ENCODE measurements at places on chromosomes 4 and X.
A peak's percentile ranks its signal among the peaks of the same experiment; 100 is the strongest.

GRCh38 chrX:23782455-23782854, 518 bp upstream of the SAT1 start:
- DNase-seq: peak; percentile 20

DNA sequence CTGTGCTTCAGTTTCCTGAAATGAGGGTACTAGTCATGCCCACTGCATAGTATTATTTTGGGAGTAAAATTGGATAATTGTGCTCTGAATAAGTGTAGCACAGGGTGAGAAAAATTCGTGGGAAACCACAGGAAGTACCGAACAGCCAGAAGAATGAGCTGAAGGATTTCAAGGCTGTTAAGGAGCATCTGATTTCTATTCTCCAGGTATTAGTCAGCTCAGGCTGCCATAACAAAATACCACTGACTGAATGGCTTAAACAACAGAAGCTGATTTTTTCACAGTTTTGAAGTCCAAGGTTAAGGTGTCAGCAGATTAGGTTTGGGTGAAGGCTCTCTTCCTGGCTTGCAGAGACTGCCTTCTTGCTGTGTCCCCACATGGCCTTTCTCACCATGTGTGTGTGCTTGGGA, 41.9 kb downstream of the WWC2 start:
- DNase-seq: peak; percentile 25

GRCh38 chrX:79601341-79602131, 234.4 kb upstream of the ITM2A start:
- DNase-seq: no peak

GRCh38 chr4:155667222-155667567, 547 bp downstream of the GUCY1A1 start:
- peak; percentile 5 for DNase-seq

DNA sequence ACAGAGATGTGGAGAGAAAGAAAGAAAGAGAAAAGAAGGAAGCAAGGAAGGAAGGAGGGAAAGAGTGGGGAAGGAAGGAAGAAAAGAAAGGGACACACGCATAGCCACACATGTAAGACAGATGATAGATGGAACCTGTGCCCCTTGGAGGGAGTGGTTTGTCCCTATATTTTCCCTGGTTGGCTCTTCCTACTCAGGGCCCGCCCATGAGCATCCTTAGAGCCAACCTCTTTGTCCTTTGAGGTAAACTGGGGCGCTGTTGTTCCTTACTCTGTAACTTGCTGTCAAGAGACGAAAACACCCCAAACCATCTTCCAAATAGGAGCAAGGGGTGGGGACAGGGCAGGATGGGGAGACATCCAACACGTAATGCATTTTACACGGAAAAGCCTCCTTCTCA, 220.9 kb downstream of the MAML3 start:
- no peak for DNase-seq

DNA sequence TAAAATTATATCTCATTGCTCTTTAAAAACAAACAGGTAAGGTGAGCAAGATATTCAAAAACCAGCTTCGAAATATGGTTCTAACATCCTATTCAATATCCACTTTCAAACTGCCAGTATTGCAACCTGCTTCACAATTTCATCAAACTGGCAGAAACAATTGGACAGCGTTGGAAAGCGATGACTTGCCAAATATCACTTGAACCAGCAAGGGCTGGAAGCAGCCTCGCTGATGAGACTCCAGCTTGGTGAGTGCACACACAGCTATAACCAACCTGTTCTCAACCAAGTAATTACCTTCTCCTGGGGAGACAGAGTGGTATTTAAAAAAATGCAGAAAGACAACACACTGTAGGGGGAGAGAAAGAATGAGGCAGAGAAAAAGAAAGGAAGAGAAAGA, 155.8 kb upstream of the RAI2 start:
- DNase-seq: no peak

DNA sequence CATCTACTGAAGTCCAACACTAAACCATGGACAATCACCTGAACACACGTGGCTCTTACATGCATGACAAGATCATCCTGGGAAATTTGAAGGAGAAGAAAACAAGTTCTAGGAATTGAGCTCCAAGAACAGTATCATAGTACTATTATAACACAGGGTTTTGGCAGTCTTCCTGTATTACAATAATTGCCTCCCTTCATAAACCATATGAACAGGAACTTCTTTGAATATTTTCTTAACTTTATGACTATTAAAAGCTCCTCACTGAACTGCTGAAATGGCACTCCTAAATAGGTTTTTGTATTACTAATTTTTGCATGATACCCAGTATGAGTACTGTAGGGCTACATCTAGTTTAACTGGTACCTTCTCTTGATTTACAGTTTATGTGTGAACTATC, 130.0 kb downstream of the ZAR1 start:
- no peak for DNase-seq

- DNase-seq: peak; percentile 46
Measured at GRCh38 chr4:56575820-56576429, 70.3 kb downstream of the ARL9 start.

DNA sequence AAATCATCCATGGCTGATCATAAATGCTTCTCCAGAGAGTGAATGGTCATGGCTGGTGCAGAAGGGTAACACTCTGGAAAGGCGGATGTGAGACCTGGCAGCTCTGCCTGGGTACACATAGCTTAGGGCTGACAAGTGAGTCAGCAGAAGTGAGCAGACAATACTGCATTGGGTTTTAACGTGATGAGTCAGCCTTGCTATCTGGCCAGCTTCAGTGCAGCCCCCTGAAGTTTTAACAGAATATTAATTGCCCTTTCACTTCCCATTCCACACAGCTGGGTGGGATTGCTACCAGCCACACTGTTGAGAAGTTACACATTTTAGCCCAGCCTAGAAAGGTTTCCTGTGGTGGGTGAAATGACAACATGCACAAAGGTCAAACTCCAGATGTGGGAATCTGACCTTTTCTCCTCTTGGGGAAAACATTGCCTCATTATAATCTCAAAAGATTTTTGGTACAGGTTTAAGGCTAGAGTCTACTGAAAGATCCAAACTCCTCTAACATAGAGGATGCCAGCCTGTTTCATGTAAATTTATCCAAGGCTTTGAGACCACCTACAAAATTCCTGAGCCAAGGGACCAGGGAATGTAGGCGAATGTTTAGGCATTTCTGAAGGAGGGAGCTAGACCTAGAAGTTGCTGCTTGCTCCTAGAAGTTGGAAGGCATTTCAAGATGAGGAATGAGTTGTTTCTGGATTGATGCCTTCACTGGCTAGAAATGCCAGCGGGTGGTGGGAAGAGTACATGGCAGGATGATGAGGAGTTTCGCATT, 230.3 kb upstream of the PGRMC2 start:
- peak; percentile 90 for DNase-seq

GRCh38 chrX:129654652-129655546, at the start of gene APLN:
Gene APLN, minus strand, starts transcription at chrX:129654956. Its CDS starts 326 bp downstream, at chrX:129654630.
- no peak for DNase-seq

DNA sequence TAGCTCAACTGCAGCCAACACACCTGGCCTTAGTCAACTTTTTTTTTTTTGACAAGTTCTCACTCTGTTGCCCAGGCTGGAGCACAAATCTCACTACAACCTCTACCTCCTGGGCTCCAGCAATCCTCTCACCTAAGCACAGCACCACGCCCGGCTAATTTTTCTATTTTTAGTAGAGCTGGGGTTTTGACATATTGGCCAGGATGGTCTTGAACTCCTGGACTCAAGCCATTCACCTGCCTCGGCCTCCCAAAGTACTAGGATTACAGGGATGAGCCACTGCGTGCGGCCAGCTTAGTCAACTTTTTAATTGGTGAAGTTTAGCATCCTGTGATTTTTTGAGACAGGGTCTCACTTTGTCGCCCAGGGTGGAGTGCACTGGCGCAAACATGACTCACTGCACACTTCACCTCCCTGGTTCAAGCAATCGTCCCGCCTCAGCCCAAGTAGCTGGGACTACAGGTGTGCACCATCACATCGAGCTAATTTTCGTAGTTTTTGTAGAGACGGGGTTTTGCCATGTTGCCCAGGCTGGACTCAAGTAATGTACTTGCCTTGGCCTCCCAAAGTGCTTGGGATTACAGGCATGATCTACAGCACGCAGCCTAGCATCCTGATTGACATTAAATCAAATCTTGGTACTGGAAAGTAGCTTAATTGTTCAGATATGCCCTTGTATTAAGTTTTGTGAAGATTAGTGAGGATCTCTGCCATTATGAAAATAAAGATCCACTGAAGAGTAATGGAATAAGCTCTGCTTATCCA, 8.3 kb downstream of the HNRNPDL start:
- DNase-seq: no peak

GRCh38 chr4:17773135-17773698, 8.2 kb downstream of the FAM184B start:
- DNase-seq: no peak

GRCh38 chr4:5237086-5237660, 185.9 kb downstream of the STK32B start:
- DNase-seq: no peak

DNA sequence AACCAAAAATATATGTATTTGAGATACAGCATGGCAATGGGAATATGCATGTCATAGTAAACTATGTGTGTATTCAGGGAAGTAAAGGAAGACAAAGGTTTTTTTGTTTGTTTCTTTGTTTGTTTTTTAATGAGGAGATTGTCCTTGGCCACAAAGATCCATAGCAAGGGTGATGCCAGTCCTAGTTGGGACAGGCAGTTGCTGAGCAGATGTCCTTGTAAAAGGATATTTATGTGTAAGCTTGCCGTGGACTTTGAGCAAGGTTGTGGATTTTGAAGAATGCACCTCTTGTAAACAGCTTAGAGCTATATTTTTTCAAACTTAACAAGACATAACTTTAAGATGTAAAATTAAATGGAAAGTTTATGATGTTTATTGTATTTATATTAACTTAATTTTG, 69.9 kb upstream of the GABRE start:
- no peak for DNase-seq

GRCh38 chr4:87053802-87054767, 119.3 kb downstream of the AFF1 start:
- no peak for DNase-seq

DNA sequence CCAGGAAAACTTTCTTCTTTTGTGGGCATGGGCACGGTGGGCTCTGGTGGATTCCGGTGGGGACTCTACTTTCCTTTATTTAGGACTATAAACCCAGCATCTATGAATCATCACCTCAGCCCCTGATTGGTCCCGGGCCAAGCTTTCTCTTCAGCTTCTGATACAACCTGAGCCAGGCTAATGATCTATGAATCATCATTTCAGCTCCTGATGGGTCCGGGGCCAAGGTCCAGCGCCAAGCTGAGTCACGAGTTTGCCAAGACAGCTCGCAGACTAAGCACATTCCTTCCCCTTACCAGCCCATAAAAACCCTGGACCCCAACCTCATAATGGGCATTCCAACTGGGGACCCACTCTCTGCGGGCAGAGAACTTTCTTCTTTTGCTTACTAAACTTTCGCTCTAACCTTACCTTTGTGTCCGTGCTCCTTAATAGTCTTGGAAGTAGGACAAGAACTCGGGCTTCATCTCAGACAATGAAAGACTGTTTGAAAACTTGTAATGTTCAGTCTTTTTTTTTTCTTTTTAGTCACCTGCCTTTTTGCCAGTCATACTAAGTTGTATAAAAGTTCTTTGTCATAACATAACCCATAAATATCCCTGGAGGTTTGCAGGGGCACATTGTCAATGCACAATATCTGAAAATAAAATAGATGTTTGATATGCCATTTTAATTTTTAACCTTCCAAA, 904.9 kb upstream of the EPHA5 start:
- no peak for DNase-seq

Data from dermis microvascular lymphatic vessel endothelial cell (primary cell).